ENCODE measurements at places on chromosomes 4 and X. TPM values are rescaled to one million over a fixed set of nuclear protein-coding genes. Genes with fewer than 3 reads are reported as not detected.

DNA sequence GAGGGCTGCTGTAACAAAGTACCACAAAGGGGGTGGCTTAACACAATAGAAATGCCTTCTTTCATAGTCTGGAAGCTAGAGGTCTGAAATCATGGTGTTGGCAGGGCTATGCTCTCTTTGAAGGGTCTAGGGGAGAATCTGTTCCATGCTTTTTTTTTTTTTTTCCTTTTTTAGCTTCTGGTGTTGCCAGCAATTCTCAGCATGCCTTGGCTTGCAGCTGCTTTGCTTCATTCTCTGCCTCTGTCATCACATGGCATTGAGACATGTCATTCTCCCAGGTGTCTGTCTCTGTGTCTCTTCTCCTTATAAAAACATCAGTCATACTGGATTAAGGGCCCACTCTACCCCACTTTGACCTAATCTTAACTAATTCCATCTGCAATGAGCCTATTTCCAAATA is 78.6 kb upstream of the BOD1L1 start:
- DNase-seq, result peak; percentile 38

Gene TEX13C
- not detected for total RNA-seq

Gene ADGRL3
- total RNA-seq, result 1.4 TPM

GRCh38 chr4:2595952-2596552 is 59.6 kb downstream of the FAM193A start:
- DNase-seq, result no peak

DNA sequence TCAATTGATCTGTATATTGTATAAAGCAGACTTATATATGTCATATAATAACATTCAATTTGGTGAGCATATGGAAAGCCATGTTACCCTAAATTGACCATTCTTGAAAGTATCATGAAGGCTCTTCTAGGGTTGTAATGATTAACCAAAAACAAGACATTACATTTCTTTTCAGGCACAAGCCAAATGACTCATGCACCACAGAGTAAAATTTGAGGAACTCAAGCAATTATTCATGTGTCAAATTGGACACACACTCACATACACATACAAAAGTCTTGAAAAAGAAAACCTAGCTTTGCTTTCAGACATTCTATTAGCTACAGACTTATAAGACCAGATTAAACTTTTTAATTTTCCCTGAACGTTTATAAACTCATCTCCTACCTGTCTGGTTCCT is 146.5 kb upstream of the PCDH18 start:
- DNase-seq, result no peak

GRCh38 chr4:6464842-6465588 is 7.4 kb downstream of the PPP2R2C start:
- DNase-seq, result no peak

- DNase-seq, result no peak
Measured at GRCh38 chr4:69974631-69975030, 9.1 kb upstream of the CSN2 start.

DNA sequence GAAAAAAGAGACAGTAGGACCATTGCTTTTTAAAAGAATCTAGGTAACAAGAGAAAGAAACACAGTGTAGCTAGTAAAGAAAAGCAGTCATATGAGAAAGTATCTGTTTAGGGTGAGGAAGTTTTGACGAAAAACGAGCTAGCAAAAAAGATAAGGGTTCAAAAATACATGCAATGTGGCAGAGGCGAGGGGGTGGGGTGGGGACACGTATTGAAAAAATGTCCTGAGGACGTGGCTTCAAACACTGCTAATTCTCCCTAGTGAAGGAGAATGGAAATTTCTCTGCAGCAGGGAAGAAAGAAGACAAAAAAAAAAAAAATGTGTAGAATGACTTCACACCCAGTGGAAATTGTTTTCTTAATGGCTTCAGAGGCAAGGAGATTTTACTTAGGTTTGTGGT is 856.4 kb upstream of the INTU start:
- peak; percentile 31 for DNase-seq

Gene ARHGEF6
- 43.2 TPM for total RNA-seq

DNA sequence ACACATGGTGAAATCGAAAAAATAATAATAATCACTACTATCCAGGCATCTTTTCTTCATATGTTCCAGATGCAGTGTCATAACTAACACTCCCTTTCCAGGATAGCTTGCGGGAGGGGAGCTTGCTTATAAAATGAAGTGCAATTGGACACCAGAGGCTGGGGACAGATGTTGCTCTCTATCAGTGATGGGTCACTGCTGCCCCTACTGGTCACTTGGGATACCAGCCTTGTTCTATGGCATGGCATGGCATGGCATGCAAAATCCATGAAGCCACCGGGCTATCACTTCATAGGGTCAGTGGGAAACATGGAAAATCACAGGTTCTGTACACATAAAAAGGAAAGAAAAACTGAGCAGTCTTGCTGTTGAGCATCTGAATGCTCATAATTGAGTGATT is 168.1 kb downstream of the GLRA2 start:
- DNase-seq, result peak; percentile 25

DNA sequence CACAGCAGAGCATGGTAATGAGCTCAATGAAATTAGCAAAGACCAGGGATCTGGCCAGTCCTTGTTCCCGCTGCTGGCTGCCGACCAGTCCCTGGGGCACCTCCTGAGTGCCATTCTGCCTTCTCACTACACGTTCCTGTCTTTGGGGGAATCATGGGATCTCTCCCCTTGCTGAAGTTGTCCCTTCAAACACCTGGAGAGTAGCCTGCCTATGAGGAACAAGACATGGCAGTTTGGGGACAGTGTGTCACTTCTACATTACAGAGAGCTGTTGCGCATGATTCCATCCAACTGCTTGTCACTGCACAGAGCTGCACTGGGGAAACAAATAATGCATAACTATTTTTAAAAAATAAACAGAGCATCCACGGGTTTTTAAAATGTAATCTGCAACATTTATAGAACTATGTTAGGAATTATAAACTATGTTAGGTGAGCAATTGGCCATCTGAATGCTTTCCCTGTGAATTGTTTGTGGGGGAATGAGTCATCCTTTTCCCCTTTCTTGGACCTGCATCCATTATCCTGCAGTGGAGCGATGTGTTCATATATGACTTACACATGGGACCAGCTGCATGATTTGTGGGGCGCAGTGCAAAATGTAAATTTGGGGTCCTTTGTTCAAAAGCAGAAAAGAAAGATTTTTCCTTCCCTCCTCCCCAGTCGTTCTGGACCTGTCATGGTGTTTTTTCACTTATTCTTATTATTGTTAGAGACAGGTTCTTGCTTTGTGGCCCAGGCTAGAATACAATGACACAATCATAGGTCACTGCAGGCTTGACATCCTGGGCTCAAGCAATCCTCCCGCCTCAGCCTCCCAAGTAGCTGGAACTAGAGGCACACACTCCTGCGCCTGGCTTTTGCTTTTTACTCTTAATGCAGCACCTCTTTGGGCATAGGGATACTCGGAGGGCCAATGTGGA is 115.0 kb upstream of the TBL1X start:
- DNase-seq, result no peak

- no peak for DNase-seq
Measured at GRCh38 chr4:166121897-166122296, 248.9 kb downstream of the TLL1 start.

DNA sequence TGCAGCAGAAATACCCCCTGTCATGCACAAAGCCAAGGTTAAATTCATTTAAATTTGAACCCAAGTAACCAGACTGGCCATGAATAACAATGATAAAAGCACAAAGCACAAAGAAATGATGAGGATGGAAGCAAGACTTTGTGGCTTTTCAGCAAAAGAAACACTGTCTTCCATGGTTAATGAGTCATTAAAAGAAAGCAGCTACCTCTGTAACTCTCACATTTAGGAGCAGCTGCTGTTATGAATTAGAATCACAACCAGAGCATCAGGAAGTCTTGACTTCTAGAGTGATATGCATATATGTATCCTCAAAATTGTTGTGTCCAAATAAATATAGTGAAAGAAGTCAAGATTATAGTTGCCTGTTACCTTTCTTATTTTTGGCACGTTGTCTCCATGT is 70.7 kb upstream of the RPS6KA6 start:
- no peak for DNase-seq

Gene DCAF12L1
- not detected for total RNA-seq

GRCh38 chr4:10192331-10192730 is 75.7 kb upstream of the WDR1 start:
- no peak for DNase-seq

Gene GAGE12J
- total RNA-seq, result not detected

Gene TMPRSS11A
- not detected for total RNA-seq

Gene MAGEB2
- total RNA-seq, result not detected

DNA sequence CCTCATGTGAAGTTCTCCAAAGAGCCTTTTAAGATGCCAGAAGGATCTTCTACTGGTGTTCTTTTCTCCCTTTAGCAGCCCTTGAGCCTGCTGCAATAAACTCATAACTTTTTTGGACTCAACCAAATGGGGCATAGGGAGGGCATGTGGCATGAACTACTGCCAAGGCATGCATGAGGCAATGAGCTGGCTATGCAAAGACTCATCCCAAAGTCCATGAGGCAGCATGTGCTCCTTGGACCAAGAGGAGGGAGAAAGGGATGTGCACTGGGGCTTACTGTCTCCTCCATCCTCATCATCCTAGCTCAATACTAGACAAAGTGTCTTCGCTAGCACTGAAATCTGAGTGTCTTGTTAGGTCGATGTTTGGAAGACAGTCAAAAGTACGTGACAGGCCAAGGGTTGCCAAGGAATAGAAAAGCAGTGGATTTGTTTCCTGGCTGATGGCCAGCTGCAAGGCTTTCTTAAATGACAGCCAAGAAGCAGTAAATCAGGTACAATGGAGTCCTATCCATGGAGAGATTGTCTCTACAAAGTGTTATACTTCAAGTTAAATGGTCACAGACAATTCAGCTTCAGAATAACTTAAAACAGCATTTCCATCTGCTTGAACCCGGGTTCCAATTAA is 44.5 kb upstream of the ATXN3L start:
- DNase-seq, result no peak

GRCh38 chr4:169859366-169860216 is 101.8 kb upstream of the HPF1 start:
- DNase-seq, result no peak

Gene RPA4
- total RNA-seq, result 0.45 TPM

- no peak for DNase-seq
Measured at GRCh38 chrX:27660878-27661277, 70.7 kb downstream of the DCAF8L2 start.

GRCh38 chr4:140568507-140569306 is at the start of gene UCP1:
TSS of gene UCP1 (minus strand) at chr4:140568961. CDS start at chr4:140568729, 232 bp downstream.
- DNase-seq, result peak; percentile 38

GRCh38 chr4:14771094-14771493 is 231.2 kb upstream of the CPEB2 start:
- no peak for DNase-seq

DNA sequence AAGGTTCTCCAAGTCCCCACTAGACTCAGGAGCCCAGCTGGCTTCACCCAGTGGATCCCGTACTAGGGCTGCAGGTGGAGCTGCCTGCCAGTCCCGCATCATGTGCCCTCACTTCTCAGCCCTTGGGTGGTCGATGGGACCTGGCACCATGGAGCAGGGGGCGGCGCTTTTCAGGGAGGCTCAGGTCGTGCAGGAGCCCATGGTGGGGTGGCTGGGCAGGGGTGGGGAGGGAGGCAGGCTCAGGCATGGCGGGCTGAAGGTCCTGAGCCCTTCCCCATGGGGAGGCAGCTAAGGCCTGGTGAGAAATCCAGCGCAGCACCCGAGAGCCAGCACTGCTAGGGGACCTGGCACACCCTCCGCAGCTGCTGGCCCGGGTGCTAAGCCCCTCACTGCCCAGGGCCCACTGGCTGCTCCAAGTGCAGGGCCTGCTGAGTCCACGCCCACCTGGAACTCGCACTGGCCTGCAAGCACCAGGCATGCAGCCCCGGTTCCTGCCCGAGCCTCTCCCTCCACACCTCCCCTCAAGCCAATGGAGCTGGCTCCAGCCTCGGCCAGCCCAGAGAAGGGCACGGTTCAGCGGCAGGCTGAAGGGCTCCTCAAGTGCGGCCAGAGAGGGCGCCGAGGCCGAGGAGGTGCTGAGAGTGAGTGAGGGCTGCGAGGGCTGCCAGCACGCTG is 72.7 kb upstream of the SLIT2 start:
- DNase-seq, result peak; percentile 35

DNA sequence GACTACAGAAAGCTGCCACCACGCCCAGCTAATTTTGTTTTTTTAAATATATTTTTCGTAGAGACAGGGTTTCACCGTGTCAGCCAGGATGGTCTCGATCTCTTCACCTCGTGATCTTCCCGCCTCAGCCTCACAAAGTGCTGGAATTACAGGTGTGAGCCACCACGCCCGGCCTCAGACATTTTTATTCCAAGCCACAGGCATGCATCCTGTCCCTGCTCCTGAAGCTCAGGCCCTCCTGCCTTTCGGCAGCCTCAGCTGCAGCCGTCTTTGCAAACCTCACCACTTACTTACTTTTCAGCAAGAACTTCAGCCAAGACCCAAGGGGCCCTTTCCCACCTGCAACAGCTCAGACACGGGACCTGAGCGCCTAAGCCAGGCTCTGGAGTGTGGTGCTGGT is 26.0 kb downstream of the FAM53A start:
- peak; percentile 16 for DNase-seq

Gene POU3F4
- not detected for total RNA-seq

- DNase-seq, result no peak
Measured at GRCh38 chr4:174429701-174430410, 92.4 kb downstream of the HPGD start.

Gene CDKL2
- total RNA-seq, result 1.2 TPM

Data from right cardiac atrium (tissue), 5 donors.